Stromal cell of bone marrow (primary cell): ENCODE measurements at places on chromosomes 2 and 18.

DNA sequence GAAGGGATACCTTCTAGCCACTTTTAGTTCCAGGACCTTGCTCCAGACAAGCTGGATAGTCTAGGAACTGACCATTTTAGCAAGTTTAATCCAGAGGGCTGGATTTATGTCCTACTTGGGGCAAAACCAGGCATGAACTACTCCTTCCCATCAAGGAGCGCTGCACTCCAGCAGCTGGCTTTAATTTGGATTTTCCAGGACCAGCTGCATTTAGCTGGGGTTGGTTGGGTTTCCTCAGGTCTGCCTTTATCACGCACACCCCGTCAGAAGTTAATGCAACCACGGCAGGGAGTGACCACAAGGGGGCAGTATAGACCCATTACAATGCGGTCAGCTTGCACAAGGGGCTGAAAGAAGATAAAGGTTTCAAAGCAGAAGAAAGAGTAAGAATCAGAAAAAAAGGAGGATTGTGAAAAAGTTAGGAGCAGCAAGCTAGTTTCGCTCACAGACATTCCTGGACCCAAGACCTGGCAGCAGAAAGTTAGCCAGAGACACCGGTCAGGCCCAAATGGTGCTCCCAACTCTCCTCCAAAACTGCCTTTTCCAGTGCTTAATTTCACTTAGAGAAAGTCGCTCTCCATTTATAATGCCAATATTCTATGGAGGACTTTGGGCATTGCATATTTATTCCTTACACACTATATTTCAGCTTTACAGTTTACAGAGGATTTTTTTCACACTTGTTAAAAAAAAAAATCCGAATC, 40.1 kb downstream of the SLC4A1AP start:
- peak; percentile 89 for DNase-seq

GRCh38 chr2:23595601-23596251, 210.7 kb downstream of the KLHL29 start:
- DNase-seq = peak; percentile 38

GRCh38 chr2:30530346-30530745, 83.3 kb downstream of the LCLAT1 start:
- no peak for DNase-seq

- DNase-seq = no peak
Measured at GRCh38 chr2:96783388-96783787, 22.7 kb downstream of the CNNM4 start.

- DNase-seq = no peak
Measured at GRCh38 chr2:210189452-210190138, 18.4 kb upstream of the KANSL1L start.

GRCh38 chr2:65329525-65329924, 101.9 kb downstream of the ACTR2 start:
- DNase-seq = no peak

GRCh38 chr2:136517716-136518115, 247.6 kb upstream of the THSD7B start:
- DNase-seq = no peak

DNA sequence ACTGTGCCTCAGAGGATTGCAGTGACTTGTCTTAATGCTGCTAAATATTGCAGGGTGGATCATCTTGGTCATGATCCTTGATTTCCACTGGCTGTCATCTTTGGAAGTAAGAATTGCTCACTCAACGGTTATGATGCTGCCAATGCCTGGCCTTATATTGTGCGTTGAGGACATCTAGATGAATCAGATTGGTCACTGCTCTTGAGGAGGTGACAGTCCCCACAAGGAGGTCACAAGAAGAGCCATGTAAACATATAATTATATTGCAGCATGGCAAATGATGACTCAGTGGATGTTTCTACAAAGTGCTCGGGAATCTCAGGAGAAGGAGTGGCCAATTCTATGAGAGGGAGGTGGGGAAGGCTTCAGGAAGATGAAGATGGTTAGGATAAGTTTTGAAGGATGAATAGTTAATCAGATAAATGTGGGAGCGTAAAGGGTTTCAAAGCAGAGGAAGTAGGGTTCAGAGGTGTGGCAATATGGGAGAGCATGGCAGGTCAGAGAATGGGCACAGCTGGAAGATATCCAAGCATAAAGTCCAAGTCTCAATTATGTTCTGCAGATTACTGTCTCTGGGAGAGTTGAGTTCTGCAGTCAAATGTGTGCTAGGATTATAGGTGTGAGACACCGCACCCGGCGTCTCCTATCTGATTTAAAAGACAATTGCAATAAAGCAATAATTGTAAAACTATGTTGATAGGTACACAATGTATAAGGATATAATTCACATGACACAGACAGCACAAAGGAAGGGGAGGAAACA, 21.3 kb upstream of the TMEM131 start:
- no peak for DNase-seq

DNA sequence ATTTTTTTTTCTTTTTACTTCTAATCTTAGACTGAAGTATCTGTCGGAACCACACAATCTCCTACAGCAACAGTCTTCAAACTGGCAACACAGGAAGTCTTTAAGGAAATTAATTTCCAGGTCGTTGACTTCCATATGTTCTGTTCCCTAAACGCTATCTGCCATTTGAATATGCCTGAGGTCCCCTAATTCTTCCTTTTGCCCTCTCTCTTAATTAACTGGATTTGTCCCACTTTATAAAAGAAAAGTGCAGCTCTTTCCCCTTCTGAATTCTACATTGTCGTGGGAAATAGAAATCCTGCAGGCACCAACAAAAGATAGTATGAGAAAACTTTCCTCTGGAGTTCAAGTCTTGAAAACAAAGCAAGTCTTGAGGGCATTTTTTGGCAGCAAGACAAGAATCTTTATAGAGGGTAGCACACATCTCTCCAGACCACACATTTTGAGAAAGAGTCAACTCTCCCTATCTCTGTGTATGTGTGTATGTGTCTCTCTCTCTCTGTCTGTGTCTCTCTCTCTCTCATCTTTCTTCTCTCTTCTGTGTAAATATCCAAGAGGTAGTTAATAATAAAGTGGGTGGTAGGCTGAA, 879.8 kb downstream of the SOCS6 start:
- DNase-seq = no peak

GRCh38 chr2:197675711-197676188, 363 bp upstream of the RFTN2 start:
- peak; percentile 63 for DNase-seq

DNA sequence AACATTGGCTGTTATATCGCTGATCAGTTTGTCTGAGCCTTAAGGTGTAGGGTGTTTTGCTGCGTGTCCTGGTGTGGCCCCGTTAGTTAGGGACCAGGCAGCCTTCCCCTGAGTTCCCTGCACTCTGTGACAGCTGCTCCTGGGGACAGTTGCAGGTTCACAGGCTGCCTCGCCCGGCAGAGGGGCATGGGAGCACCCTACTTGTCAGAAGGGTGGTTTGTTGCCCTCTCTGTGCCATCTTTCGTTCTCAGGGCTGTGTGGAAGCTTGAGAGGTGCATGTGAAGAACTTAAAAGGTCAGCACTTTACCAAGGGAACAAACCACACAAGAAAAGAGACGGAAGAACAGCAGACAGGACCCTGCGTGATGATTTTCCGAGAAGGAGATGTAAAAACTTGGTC, 159.6 kb downstream of the LDLRAD4 start:
- DNase-seq = no peak

DNA sequence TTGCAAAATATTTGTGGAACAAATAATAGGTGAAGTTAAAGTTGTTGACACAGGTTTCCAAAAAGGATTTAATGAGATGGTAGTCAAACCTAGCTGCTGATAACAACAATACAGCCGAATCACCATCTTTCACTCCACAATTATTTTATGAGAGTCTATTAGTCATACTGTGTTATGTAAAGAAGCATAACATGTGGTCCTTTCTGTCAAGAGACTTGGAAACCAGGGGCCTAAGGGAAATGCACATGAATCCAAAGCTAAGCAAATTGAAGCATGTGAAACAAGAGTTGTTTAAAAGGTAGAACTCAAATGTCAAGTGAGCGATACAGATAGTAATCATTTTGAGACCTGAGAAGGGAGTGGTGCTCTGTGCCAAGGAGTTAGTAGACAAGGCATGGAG, 16.0 kb downstream of the CD28 start:
- no peak for DNase-seq

DNA sequence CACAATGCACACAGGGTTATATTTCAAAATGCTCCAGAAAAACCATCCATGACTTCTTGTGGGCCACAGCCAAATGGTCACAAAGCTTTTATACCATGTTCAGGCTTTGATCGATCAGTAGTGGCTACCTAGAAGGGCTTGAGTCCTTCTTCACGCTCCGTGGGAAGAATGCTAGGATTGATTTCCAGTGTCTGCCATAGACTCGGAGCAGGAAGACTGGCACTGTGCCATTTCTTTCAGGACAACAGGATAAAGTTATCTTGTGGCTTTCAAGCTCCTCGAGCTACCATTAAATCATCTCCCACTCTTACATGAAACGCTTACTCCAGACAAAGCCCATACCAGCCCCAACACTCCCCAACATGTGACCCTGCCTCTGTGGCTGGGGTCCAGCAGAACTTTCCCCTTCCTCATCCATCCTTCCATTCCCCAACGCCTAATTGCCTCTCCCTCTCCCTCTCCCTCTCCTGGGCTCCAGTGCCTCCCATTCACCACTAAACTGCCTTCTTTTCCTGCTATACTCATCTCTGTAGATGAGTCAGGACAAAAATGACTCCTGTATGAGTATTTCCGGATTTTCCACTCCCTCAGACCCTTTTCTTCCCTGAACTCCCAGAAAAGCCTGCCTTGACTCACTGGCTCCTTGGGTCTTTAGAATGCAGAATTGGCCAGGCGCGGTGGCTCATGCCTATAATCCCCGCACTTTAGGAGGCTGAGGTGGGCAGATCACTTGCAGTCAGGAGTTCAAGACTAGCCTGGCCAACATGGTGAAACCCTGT, 40.9 kb downstream of the ADD2 start:
- peak; percentile 41 for DNase-seq

- DNase-seq = no peak
Measured at GRCh38 chr2:73736378-73736777, 767 bp downstream of the TPRKB start.

- no peak for DNase-seq
Measured at GRCh38 chr2:33142810-33143209, 196.1 kb downstream of the LTBP1 start.

- DNase-seq = no peak
Measured at GRCh38 chr2:45567974-45568789, 42.9 kb downstream of the SRBD1 start.

- DNase-seq = no peak
Measured at GRCh38 chr18:71625556-71626090, 918.5 kb downstream of the CBLN2 start.

GRCh38 chr2:14255135-14255820, 377.2 kb upstream of the LRATD1 start:
- no peak for DNase-seq

GRCh38 chr2:84906108-84906899, 848 bp downstream of the TMSB10 start:
- no peak for DNase-seq

DNA sequence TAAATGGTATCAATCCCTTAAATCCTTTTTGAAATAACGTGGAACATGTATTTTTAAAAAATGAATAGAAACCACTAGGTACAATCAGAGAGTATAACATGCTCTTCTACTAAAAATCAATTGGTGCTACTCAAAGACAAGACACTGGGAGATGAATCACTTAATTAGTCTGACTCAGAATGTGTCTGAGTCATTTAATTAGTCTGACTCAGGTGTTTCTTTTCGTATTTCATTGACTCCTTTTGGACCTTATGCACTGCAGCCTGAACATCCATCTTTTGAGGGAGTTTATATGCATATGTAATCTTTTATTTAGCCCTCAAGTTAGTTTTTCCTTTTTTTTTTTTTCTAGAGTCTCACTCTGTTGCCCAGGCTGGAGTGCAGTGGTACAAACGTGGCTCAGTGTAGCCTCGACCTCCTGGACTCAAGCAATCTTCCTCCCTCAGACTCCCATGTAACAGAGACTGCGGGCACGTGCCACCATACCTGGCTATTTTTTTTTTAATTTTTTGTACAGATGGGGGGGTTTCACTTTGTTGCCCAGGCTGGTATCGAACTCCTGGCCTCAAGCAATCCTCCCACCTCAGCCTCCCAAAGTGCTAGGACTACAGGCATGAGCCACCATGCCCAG, 26.5 kb downstream of the PPP4R3B start:
- DNase-seq = peak; percentile 54

DNA sequence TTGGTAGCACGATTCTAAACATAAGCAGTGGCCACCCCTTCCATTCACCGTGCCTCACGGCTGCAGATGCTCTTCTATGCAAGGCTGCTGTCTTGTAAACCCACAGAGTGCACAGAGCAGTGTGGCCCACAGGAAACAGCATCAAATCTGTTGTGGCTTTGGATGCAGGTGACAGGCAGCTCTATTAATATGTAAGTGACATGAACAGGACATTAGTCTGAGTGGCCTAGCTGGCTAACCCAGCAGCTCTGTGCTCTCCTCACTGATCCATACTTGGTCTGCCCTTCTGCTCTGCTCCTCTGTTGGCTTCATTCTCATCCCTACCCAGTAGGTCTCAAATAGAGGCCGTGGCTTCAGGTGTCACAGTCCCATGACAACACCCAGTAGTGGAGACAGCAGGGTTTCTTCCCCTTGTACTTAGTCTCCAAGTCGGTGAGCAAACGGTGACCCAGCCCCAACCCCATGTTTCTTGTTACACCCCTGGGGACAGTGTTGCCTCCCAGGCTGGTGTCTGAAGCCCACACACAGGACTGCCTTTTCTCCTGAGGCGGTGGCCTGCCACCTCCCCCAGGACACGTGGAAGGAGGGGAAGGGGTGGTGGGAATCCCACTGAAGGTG, 5.8 kb downstream of the SH3RF3 start:
- DNase-seq = no peak

- DNase-seq = no peak
Measured at GRCh38 chr2:23385351-23385747, 370 bp downstream of the KLHL29 start.

DNA sequence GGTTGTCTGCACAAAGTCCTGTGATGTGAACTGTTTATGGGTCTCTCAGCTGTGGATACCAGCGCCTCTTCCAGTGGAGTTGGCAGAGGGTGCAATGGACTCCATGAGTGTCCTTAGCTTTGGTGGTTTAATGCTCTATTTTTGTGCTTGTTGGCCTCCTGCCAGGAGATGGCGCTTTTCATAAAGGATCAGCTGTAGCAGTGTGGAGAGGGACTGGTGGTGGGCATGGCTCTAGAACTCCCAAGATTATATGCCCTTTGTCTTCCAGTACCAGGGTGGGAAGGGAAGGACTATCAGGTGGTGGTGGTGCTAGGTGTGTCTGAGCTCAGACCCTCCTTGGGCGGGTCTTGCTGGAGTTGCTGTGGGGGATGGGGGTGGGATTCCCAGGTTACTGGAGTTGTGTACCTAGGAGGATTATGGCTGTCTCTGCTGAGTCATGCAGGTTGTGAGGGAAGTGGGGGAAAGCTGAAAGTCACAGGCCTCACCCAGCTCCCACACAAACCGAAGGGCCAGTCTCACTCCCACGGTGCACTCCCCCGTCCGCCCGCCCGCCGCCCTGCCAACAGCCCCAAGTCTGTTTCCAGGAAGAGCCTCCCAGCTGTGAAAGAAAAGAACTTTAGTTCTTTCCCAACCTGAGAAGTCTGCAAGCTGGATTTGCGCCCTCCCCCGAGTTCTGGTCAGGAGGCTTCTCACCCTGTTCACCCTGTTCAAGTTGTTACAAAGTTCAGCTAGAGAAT, 108.1 kb downstream of the MARCO start:
- DNase-seq = no peak

GRCh38 chr18:36441426-36442240, 144.1 kb downstream of the FHOD3 start:
- peak; percentile 73 for DNase-seq
